GM04504 (cell line): ENCODE measurements at places on chromosomes 12 and 14.
A peak's percentile ranks its signal among the peaks of the same experiment; 100 is the strongest.

DNA sequence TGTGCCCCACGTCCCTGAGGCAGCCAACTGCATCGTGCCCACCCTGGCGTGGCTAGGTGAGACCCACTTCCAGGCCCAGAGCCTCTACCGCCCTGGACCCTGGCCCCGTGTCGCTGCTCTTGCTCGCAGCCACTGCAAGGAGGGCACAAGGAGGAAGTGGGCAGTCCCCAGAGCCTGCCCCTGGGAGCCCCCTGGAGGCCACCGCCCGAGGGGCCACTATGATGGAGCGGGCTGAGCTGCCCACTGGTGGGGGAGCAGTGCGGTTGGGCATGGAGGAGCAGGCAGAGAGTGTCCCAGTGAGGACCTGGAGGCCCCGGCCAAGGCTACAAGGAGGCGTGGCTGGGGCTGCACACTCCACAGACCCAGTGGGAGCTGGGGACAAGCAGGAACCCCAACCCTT, 323.6 kb downstream of the PCNX1 start:
- no peak for DNase-seq

DNA sequence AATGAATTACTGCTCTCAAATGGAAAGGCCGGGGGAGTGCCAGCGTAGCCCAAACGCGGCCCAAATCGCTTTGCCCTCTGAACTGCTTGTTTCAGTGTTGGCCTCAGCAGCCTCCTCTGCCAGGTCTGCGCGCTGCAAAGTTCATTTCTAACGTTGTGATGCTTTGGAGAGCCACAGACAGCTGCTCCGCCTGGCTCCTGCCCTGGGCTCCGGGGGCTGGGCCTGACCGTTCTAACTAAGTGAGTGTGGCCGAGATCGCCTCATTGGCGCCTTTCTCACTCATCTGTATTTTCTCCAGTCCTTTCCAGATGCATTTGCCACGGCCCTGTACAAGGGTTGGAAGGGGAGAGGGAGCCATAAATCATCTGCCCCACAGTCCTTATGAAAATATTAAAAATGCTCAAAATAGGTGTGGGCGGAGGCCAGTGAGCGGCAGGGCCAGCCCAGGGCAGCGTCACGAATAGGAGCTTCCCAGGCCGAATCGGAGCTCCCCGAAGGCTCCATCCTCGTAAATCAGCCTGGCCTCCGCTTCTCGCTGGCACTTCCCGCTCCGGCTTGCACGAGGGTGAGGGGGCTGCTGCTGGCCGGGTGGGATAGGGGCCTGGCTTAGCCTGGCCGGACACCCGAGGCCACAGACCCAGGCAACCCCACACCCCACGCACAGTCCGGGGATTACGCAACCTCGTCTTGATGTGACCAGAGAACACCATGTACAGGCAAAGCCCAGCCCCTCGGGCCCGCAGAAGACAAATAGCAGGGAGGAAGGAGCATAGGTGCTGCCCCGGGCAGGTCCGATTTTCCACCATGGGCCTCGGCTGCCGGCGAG, 196.6 kb upstream of the DIO3 start:
- no peak for DNase-seq

DNA sequence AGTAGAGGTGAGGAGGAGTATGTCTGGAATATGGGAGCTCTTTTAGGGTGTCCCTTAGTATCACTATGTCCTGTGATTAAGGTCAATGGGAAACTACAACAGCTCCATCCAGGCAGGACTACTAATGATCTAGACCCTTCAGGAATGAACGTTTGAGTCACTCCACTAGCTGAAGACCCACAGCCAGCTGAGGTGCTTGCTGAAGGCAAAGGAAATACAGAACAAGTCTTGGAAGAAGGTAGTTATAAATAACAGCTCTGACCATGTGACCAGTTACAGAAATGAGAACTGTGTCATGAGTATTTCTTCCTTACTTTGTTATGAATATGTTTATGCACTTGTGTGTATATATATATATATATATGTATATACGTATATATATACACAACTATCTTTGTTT, 40.5 kb upstream of the USP44 start:
- no peak for DNase-seq

- peak; percentile 60 for DNase-seq
Observed at GRCh38 chr12:127162902-127163301, 1104.1 kb upstream of the TMEM132C start.

DNA sequence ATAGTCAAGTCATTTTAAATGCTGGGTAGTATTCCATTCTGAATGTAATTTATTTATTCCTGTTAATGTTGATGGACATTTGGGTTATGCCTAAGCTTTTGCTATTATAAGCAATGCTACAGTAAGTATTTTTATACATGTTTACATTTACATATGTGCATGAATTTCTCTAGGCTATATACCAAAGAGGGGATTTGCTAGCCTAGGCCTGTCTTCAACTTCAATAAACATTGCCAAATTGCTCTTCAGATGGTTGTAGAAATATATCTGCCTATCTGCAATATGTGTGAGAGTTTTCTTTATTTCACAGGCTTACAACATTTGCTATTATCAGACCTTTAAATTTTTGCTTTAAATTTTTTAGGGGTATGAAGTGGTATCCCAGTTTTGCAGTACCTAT, 87.0 kb downstream of the MIPOL1 start:
- no peak for DNase-seq
